ENCODE measurements at places on chromosomes 7 and 10.

GRCh38 chr7:988963-989529, 6.1 kb downstream of the CYP2W1 start:
- DNase-seq: no peak

DNA sequence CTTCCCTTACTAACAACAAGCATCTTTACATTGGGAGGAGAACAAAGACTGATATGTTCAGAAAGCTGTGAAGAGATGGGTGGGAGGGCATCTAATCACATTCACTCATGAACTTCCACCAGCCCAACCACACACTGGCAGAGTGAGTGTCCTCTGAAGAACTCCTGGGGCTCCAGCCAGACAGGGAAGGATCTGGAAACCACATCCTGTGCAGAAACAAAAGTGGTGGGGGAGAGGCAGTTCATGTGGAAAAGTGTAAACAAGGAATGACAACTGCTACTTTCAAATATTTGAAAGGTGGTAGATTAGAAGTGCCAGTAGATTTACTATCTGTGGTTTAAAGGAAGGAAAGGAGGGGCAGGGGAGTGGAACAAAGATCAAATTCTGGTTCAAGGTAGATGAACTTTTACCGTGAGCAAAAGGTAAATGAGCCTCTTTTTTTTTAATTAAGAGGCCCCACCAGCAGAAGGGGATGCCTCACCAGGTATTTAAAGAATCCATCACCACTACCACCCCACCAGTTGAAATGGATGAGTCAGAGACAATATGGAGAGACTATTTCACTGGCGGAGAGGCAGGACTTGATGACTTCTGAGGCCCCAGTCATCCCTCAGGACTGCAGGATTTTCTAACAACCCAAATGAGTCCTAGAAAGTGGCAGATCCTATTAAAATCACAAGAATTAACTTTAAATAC, 34.5 kb downstream of the GOT1 start:
- DNase-seq: no peak

DNA sequence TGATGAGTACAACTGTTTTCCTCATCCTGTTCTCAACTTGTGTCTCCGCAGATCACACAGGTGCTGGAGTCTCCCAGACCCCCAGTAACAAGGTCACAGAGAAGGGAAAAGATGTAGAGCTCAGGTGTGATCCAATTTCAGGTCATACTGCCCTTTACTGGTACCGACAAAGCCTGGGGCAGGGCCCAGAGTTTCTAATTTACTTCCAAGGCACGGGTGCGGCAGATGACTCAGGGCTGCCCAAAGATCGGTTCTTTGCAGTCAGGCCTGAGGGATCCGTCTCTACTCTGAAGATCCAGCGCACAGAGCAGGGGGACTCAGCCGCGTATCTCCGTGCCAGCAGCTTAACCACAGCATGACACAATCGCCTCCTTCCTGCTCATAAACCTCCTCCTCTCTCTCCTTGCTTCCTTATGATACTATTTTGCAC, 126.7 kb upstream of the PRSS58 start:
- peak; percentile 16 for DNase-seq

- no peak for DNase-seq
Observed at GRCh38 chr10:77494327-77494726, 143.3 kb downstream of the KCNMA1 start.

GRCh38 chr7:152979376-152979775, 219.8 kb downstream of the ACTR3B start:
- no peak for DNase-seq

DNA sequence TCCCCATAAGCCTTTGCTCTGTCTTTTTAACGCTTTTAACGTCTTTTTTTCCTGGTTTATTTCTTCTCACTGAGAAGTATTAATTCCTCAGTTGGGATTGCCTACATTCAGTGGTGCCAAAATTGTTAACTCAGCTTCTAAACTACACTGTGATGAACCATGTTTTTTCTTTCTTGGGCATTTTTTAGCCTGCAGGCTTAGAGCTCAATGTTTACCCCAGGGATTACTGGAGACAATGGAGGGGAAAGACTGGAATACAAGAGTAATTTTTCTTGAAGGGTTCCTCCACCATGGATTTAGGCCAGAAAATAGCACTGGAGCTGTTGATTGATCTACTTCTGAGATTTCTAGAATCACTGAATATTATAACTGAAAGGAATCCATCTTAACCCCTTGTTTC, 19.8 kb downstream of the STAMBPL1 start:
- DNase-seq: no peak

DNA sequence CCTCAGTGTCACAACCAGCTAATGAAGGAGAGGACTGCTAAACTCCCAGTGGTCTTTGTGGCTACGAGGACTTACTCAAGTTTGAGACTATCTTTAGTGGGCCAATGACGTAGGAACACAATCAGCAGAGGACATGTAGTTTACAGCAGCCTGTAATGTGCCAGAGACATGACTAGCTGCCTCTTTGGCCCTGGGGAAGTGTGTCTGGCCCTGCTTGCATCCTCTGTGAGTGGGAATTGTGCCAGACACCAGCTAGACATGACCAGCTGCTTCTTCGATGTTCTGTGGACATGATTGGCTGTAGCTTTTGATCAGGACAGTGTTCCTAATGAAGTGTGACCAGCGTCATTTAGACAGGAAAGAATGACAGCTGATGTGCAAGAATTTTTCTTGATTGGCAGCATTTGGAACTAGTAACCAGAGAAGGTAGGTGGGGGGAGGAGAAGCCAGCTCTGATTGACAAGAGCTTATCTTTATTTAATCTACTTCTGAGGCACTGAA, 141.7 kb downstream of the AUTS2 start:
- no peak for DNase-seq

Data from stimulated activated CD4-positive, alpha-beta T cell treated with anti-CD3 and anti-CD28 coated beads, Interleukin-4, amount 100 ng/mL, for 1 hour (primary cell).